Gastrocnemius medialis (tissue), 4 donors: ENCODE measurements at places on chromosomes 3 and 15.

- DNase-seq = no peak
Observed at GRCh38 chr3:195102609-195103467, 168.1 kb downstream of the XXYLT1 start.

DNA sequence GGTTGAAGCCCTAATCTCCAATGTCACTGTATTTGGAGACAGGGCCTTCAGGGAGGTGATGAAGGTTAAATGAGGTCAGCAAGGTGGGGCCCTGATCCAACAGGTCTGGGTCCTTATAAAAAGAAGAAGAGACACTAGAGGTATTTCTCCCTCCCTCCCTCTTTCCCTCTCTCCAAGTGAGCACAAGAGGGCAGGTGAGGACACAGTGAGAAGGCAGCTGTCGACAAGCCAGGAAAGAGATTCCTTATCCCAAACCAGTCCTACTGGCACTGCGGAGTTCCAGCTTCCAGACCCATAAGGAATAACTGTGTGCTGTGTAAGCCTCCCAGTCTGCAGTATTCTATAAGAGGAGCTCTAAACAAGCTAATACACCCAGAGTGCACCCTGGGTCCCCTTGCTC is 134.7 kb downstream of the ADAMTS17 start:
- DNase-seq = no peak

DNA sequence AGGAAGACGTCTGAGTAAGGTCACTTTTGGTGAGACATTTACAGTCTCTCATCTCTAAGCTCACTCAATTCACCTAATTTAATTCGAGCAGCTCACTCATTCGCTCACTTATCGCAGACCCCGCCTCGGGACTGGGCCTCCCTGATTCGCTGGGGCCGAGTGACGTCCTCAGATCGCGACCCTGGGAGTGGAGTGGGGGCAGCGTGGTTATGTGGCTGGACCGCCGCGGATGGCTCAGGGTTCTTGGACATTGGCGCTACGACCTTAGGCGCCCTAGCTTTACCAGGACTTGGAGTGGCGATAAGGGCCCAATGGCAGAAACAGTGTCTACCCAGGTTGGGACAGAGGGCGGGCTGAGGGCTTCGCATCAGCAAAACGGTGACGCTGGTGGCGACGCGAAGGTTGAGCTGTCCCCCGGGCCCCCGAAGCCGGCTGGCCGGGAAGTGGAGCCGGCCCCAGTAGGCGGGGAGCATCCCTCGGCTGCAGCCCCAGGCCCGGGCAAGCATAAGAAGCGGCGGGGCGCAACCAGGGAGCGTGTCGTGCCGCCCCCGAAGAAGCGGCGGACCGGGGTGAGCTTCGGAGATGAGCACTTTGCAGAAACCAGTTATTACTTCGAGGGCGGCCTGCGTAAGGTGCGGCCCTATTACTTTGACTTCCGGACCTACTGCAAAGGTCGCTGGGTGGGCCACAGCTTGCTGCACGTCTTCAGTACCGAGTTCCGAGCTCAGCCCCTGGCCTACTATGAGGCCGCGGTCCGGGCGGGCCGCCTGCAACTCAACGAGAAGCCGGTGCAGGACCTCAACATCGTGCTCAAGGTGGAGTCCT is at the start of gene RPUSD2:
TSS of gene RPUSD2 (plus strand) at position 171 of the 825 bp plus-strand sequence. CDS start at position 210, 39 bp downstream.
- DNase-seq = peak; percentile 90

- no peak for DNase-seq
Observed at GRCh38 chr3:142433110-142433509, 14.7 kb downstream of the XRN1 start.

DNA sequence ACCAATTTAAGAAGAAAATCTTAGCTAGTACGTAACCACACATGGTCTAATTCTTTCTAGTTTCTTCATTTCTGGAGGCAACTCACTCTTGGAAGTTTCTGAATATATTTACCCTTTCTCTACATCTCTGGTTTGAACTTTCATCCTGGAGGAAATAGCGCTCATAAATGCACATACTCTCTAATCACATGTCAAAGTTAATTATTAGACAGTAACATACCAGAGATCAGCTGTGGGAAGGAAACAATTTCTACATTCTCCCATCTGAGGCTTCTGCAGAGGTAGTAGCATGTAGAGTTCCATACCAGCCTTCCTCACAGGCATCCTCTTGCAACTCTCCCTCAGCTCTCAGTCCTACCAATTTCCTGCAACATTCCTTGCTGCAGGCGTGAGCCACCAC is 132.5 kb downstream of the RBPMS2 start:
- DNase-seq = no peak

- DNase-seq = no peak
Observed at GRCh38 chr3:102374863-102375634, 59.8 kb upstream of the ZPLD1 start.

DNA sequence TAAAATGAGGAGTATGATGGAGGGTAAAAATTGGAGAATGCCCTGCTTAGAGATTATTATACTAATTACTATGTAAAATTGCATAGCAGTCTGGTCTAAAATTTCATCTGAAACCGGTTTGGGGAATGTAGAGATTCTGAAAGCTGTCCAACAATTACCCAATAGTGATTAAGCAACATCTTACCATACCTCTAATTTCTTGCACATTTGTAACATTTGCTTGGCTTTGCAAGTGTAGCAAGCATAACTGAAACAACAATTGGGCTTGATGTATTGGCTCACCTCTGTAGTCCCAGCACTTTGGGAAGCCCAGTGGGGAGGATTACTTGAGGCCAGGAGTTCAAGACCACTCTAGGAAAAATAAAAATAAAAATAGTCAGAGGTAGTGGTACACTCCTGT is 17.4 kb downstream of the AADACL2 start:
- no peak for DNase-seq

- no peak for DNase-seq
Observed at GRCh38 chr15:25508369-25509002, 69.7 kb upstream of the UBE3A start.

DNA sequence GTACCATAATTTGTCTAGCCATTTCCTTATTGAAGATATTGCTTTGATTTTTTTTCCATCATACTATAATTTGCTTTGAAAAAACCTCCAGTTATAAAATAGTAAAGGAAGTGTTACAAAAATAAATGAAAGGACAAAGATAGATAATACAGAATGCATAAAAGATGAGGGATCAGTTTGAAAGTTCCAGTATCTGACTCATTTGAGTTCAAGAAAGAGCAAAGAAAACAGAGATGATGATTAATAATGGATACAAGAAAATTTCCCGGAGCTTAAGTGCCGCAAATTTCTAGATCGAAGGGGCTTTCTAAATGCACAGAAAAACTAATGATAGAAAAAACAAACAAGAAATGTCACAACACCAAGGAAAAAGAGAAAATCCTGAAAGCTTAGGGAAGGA is 4.3 kb downstream of the WDR48 start:
- no peak for DNase-seq

DNA sequence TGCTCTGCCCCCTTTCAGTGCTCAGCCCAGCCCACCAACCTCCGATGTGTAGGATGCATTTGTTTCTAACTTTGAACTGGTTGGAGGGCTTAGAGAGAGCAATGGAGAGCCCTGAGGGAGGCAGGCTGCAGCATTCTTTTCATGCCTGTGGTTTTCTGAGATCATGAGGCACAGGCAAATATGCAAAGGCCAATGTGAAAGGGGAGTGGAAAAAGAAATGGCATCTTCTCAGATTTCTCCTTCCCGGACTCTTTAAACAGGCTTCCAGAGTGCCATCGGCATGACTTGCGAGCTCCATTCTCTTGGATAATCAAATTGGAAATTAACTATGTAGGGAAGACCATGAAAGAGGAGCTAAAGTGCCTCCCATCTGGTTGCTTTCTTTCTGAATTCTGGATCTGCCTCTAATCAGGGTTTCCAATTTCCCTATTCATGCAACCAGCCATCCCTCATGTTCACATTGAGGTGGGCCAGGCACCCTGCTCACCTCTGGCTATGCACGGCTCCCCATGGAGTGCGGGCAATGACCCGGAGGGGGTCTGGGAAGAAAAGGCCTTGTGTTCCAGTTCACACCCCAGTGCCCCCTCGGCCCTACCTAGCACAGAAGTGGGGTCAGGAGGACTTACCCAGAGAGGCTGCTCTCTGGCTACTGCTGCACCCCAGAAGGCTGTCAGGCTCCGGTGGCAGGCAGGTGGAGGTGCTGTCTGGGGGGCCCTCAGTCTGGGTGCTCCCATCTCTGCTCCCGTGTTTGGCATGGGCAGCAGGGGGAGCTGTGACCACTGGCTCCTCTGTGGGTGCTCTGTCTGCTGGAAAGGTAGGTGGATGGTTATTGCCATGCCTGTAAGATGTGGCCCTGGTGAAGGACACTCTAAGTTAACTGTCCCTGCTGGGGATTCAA is 16.1 kb downstream of the AMOTL2 start:
- peak; percentile 61 for DNase-seq

DNA sequence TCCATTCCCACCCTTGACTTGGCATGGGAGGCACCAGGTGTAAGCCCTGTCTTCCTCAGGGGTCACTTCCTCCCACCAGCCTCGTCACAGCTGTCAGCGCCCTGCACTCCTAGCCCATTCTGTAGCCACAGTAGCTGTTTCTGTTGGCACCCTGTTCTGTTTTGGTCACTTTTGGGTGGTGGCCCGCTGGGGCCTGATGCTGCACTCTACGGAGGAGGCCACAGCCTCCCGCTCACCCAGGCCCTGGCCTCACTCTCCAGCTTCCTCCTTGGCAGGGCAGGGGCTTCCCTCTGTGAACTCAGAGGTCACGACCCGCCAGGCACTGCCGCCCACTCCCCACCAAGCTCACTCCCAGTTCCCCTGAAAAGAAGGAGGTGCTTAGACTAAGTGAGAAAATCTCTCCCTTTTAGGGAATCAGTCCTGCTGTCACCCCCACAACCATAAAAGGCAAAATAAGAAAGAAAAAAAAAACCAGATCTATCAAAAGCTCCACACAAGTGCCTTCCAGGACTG is 68.4 kb downstream of the MGLL start:
- no peak for DNase-seq

DNA sequence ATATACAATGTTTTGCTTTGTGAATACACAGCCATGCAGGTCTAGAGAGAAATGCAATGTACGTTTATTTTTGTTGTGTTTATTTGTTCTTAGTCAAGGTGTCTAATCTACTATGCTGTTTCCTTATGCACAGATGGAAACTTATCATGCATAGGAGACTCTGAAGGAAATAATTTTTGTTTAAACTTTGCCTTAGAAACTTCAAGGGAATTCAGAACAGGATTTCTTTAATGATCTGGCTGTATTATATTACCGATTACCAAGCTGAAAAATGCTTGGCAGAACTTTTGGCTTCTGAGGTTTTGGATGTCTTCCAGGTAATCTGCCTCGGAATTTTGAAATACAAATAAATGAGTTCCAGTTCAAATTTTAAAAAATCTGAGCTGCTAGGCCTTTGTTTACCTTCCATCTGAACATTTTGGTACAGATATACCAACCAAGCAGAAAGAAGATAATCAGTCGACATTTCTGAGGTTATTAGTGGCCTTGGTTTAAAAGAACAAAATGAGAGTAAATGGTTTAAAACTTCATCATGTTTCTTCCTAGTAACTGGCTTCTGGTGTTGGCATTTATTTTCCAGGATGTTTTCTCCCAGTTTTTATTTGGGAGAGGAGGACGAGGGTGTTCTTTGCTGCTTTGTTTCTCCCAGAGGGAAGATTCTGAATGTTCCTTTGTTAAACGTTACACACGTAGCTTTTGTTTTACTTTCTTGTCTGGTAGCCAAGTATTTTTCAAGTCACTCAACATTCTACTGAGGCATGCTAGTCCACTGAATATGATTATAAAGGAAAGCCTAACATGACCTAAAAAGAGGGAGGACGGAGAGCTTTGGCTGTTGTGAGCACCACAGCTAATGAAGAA is 421.8 kb upstream of the TBL1XR1 start:
- DNase-seq = no peak

GRCh38 chr3:69967156-69967555 is 32.4 kb upstream of the SAMMSON start:
- DNase-seq = no peak

DNA sequence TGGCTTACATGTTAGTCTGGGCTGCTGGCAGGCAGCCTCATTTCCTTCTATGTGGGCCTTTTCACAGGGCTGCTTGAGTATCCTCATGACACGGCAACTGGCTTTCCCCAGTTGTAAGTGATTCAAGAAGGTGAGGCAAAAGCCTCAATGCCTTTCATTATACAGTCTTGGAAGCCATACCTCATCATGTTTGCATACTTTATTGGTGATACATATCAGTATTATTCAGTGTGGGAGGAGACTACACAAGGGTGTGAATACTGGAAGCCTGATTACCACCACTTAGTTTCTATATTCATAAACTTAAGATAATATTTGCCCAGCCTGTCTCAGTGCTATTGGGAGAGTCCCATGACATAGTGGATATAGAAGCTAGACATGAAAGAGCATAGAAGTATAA is 346.8 kb downstream of the SOX2 start:
- DNase-seq = no peak

- DNase-seq = no peak
Observed at GRCh38 chr15:56460071-56460470, 4.9 kb downstream of the MNS1 start.

- no peak for DNase-seq
Observed at GRCh38 chr3:29152379-29152778, 128.5 kb upstream of the RBMS3 start.

GRCh38 chr3:132573797-132574211 is 23.3 kb upstream of the ACKR4 start:
- no peak for DNase-seq

- DNase-seq = no peak
Observed at GRCh38 chr3:152264378-152264777, 4.4 kb upstream of the MBNL1 start.

DNA sequence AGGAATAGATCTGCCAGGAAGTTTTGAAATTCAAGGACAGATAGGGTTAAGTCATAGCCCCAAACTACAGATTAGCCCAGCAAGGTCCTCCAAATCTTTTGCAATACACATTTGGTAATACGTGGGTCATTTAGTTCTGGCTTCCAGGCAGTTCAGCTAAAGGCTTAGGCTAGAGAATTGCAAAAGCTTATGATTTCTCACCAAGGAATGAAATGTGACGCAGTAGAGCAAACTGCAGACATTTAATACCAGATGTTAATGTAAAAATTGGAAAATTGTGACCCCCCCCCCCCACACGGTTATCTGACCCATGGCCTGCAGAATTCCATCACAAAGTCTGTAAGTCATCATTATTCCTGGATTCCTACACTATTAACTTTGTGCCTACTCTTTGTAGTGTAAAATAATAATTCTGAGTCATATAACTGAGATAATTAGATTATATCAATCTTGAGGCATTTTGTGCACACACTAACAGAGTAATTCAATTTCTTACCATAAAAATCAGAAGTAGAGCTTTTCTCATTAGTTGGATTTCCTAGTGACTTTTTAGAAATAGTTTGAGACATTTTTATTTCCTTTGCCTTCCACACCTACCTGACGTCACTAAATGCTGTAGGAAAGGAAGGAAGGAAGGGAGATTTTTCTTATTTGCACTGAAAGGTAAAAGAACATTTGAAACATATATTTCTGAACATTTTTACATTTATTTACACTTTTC is 235.2 kb downstream of the DTWD1 start:
- DNase-seq = peak; percentile 12

- no peak for DNase-seq
Observed at GRCh38 chr3:13318626-13319470, 101.3 kb downstream of the NUP210 start.
